Right kidney (tissue), 9 donors: ENCODE measurements at places on chromosomes 5 and 9.

- DNase-seq = no peak
Observed at GRCh38 chr5:4989118-4989517, 151.0 kb upstream of the ADAMTS16 start.

DNA sequence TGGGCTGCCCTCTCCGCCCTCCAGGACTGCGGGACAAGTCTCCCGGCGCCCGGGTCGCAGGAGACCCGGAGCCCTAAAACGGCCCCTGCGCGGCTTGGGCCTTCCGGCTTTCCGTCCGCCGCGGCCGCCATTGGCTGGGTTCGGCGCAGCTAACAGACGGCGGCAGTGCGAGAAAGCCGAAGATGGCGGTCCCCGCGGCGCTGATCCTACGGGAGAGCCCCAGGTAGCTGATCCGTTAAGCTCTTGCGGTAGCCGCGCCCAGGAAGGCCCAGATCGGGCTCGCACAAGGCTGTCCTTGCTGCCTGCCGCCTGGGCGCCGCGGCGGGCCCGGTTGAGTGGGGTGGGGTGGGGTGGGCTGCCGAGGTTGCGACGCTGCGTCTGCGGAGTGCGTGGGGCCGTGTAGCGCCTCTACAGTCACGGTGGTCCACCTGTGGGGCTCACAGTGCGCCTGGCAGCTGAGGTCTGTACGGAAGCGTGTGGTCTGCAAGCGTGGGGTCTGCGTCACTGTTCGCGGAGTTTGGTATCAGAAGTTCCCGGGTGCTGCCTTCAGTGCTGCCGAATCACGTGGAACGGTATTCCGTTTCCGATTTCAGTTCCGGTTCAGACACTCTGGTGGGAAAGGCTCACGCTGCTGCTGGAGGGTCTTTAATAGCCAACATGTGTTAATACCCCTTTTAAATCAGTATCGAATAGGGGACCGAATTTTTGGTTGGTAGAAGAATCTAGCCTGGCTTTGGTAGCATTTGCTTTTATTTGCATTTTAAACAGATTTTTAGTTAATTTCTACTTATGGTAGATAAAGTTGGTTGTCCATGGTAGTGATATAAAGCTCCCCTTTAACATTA, at the start of gene COMMD10:
Gene COMMD10 (plus strand): TSS at position 155 of the 845 bp plus-strand sequence.
- peak; percentile 95 for DNase-seq

GRCh38 chr5:111366388-111366787, 142.2 kb downstream of the CAMK4 start:
- DNase-seq = no peak

DNA sequence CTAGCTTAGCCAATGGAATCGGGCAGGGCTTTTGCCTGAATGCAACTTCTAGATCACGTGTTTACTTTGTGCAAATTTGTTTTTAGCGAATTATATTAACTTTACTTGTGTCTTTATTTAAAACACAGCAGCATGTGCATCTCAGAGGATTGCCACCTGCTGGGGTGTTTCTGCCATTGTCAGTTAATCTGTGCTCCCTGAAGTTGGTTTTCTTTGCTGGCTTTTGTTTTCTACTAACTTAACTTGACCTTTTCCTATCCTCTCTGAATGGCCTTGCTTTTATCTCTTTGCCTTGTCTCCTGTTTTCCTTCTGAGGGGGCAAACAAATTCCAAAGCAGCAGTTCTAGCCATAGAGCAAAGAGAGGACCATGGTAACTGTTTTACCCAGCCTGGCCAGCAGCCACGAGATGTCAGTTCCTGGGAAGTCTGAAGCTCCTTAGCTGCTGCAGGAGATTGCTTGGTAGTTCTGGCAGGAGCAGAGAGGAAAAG, 67.6 kb downstream of the ARHGEF28 start:
- DNase-seq = no peak

GRCh38 chr5:178212241-178213002, 8.1 kb downstream of the HNRNPAB start:
- no peak for DNase-seq

DNA sequence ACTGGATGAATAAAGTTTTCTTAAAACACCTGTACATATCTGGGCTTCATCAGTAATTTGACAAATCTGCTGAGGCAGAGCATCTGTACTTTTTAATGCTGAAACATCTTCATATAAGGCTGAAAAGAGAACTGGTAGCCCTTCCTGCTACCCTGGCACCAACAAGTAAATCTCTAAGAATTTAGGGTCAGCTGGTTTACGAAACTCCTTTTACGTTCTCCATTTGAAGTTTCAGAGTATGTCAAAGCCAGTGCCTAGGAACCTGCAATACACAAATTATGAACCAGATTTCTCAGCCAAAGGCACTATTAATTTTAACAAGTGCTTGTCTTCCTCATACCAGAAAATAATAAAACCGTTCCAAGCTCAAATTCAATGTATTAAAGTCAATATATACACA, 3.8 kb downstream of the ZFAND5 start:
- DNase-seq = no peak

- DNase-seq = no peak
Observed at GRCh38 chr5:174520420-174521396, 203.7 kb upstream of the MSX2 start.

GRCh38 chr5:34543687-34544086, 112.4 kb upstream of the RAI14 start:
- no peak for DNase-seq
